Stimulated activated CD8-positive, alpha-beta memory T cell treated with anti-CD3 and anti-CD28 coated beads, Interleukin-7, amount 100 ng/mL, for 24 hours (primary cell): ENCODE measurements at places on chromosomes 11 and 22.
A peak's percentile ranks its signal among the peaks of the same experiment; 100 is the strongest.

GRCh38 chr11:108751444-108751843, 86.6 kb downstream of the DDX10 start:
- DNase-seq: no peak

DNA sequence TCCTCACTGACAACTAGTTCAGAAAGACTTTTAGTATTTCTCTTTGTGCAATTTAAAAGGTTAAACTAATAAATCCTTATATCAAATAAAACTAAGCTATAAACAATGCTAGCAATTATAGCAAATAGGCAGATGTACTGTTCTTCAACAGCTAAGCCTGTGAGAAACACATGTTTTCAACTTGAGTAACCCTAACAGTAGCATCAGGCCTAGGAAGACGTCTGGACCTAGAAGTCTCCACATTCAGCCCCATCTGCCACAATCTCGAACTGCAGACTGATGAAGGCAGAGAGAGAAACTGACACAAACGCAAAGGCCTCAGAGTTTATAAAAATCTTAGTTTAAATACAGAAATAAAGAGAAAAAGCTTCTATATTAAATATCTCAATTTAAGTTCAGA, 2.5 kb downstream of the ST13 start:
- DNase-seq: no peak

DNA sequence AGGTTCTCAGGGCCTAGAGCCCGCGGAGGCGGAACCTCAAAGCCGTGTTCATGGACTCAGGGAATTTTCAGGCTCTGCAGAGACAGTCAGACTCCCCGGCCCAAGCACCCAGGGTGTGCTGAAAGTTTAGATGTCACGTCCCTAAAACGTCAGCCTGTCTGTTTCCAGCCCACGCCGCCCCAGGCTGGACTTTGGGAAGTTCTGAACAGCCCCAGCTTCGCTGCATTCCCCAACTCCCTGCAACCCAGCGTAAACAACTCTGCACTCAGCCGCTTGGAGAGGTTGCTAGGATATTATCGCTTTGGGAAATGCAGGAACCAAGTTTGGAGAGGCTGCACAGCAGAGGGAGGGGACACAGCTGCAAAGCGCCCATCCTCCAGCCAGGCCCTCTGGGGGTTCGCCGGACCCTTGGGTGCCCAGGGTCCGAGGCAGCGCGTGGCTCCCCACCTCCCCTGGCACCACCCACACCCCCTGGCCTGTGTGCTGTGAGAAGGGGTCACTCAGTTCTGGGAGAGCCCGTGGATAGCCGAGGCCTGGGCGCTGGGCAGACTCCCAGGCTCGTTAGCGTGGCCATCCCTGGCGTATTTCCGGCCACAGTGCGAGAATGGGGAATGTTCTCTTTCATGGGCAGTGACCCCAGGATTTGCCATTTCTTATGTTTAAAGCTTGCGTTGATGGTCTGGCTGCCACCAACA, 120.5 kb upstream of the FGF3 start:
- DNase-seq: no peak

DNA sequence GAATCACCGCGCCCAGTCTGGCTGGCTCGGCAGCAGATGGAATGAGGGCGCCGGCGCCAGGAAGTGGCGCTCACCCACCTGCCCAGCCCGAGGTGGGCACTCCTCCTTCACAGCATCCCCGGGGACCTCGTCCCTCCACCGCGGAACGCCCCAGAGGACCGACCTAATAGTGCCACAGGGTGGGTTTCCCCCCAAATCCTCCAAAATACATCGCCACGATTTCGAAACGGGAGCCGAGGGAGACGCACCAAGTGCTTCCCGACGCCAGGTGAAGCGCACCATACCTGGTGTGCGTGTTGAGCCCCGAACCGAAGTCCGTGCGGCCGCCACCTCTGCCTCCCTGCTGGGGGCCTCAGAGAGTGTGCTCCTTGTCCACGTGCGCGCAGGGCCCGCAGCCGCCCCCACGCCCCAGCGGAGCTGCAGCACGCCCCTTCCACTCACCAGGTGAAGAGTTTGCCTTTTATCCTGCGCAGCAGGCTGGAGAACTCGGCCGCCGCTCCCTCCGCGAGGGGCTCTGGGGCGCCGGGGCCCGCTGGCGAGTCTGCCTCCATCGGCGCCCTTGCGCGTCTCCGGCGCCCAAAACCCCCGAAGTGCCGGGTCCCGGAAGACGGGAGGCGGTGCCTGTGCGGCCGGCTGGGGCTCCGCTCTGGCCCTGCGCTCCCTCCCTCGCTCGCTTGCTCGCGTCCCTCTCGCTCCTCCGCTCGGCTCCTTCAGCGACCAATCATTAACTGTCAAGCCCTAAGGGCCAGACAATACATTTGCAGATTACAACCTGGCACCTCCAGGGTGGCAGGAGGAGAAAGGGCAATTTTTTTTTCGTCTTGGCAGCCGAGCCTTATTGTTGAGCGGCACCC, at the start of gene SLC35F2:
SLC35F2 (minus strand) TSS at position 571 of the 854 bp plus-strand sequence; CDS start at position 551, 20 bp downstream.
- peak; percentile 37 for DNase-seq
